Suprapubic skin (tissue), 4 donors: ENCODE measurements at places on chromosomes 16 and 17.
A peak's percentile ranks its signal among the peaks of the same experiment; 100 is the strongest.

DNA sequence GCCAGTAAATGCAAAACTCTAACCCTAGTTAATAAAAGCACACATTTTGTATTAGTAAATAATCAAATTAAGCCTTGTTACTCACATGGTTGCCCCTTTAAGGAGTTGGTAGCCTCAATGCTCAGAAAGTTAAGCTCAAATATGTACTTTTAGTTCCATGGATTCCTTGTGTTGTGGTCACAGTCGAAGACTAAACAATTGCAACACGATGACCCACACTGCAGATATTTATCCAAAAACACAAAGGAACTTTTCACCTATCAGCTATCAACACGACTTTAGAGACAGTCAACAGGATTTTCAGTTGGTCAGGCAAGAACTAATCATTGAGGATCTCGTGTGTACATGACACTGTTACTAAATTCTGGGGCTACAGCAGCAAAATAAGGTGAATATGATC is 47.4 kb upstream of the NUDT7 start:
- DNase-seq, result no peak

DNA sequence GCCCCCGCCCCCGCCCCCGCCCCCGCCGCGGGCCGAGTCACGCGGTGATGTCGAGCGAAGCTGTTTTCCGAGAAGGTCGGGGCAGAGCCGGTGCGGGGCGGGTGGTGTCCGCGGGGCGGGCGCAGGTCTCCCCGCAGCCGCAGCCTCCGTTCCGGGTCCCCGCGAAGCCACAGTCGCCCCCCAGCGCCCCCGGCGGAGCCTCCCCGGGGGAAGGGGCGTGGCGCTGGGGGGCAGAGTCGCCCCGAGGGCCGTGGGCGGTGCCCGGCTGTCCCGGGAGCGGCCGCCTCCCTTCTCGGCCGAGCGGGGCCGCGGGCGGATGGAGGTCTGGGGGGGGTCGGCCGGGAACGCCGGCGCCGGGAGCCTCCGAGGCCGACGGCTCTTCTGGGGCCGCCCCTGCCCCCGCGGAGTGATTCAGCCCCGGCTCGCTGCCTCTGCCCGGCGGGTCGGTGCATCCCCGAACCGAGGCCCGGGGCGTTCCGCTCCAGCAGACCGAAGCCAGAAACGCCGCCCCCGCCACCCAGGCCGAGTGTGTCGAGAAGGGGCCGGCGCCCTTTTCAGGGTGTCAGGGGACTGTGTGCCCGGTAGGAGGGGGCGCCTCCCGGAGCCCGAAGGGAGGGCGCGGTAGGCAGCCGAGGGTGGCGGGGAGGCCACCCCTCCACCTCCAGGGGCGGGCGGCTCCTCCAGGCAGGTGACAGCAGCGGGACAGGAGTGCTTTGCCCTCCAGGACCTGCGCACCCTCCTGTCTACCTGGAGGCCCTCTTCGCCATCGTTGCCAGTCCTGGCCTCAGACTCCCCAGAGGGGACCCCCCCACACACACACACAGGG is 1.7 kb downstream of the METRNL start:
- no peak for DNase-seq

DNA sequence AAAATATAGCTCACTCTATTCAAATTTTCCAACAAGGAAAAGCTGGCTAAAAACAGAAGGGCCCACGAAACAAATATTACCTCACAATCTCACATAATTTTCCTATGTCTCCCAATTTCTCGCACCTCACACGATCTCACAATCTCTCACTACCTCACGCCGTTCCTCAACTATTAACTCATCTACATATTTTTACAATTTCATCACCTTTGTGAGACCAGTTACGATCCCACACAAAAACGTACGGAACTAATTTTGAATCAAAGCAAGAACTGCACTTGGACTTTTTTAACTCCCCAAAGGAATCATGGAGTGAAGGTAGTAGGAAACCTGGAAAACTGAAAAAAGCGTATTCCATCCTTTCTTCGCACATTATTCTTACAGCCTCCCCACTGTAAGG is 1.1 kb downstream of the CBX1 start:
- DNase-seq, result no peak

- DNase-seq, result peak; percentile 54
These were observed 204.3 kb downstream of the RAB11FIP4 start for GRCh38 chr17:31595666-31596381.

GRCh38 chr17:40157973-40158372 is 17.6 kb downstream of the CASC3 start:
- DNase-seq, result no peak

GRCh38 chr17:7024402-7024785 is 1.5 kb downstream of the BCL6B start:
- DNase-seq, result no peak

DNA sequence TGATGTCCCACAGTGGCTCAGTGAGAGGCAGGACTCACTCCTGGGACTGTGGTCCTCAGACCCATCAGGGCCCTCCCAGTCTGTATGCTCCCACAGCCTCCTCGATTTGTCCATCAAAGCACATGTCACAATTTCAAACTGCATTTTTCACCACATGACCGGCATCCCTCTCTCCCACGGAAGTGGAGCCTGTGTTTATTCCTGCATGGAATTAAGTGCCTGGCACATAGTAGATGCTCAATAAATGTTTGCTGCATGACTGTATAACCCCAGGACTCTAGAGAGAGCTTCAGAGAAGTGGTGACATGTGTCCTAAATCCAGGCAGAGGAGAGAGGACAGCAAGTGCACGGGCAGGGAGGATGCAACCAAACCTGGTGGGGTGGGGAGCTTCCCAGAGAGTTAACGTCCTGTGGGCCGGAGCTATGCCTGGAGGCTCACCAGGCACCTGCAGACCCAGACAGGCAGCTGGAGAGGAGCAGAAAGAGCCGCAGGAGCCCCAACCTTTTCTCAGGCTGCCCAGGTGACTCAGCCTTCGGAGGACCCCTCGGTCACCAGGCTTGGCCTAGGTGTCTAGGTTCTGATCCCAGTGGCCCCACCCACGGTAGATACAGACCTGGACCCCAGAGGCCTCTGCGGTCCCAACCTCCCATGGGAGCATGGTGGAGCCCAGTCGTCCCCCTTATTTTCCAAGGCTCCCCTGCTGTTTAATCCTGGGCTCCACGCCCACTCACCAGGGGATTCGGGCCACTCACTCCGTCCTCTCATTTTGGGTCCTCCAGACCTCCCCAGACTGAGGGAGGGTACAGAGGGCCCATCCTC is 5.8 kb downstream of the CDH5 start:
- no peak for DNase-seq

DNA sequence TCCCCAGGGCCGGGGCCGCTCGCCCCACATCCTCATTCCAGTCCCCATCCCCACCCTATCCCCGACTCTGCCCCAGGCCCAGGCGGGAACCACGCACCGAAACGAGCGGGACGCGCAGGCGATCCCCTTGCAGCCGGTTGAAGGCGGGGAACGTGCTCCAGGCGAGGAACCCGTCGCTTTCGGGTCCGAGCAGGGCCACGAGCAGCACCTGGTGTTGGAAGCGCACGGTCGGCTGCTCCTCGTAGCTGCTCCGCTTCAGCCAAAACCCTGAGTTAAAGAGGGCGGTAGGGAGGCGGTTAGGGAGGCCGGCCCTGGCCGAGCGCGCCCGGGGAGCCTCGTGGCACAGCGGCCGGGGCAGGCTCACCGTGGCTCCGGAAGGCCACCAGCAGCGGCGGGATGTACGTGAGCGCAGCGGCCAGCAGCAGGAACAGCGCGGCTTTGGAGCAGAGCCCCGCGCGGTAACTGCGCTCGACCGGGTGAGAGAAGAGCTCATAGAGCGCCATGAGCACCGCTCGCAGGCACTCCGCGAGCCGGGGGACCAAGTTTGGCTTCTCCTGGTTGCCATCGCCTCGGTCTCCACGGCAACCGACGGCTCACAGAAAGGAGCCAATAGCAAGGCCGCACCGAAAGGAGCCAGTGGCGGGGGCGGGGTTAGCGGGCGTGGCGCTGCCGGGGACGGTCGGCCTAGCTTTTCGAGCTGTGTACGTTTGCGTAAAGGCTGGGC is at the start of gene TMEM231:
Gene TMEM231 (minus strand): TSS at position 546 of the 724 bp plus-strand sequence. CDS start 43 bp downstream, at position 503.
- DNase-seq, result peak; percentile 99

DNA sequence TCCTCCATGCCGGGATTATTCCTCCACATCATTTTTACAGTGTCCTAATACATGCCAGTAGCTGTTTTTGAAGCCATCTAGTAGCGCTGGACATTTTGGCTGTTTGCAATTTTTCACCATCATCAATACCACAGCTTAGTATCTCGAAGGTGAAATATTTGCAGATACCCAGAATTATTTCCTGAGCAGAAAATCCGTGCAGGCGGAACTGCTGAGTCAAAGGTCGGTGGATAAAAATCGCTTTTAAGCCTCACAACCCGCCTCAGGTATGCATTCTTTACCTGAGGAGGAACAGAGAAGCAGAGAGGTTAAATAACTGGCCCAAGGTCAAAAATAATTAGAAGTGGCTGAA is 584 bp upstream of the TNRC6A start:
- DNase-seq, result no peak

- DNase-seq, result no peak
These were observed 259.0 kb downstream of the IRX3 start for GRCh38 chr16:54027558-54027957.

- peak; percentile 92 for DNase-seq
These were observed 238.7 kb upstream of the CIBAR2 start for GRCh38 chr16:85350973-85351372.

DNA sequence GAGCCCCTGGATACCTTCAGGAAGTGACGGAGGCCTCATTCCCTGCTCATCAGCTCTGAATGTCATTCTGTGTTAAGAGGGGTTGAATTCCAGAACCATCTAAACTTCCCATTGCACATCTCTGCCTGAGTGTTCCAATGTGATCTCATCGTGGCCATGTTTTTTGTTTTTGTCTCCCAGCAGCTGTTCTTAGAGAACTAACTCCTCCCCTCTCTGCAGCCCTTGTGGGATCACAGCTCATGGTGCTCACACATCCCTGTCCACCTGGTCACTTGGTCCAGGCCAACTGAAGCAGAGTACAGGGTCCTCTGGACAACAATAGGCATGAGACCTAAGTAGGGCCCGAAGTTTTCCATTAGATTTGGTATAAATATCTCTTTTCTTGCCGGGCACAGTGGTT is 6.0 kb upstream of the SYT17 start:
- no peak for DNase-seq

DNA sequence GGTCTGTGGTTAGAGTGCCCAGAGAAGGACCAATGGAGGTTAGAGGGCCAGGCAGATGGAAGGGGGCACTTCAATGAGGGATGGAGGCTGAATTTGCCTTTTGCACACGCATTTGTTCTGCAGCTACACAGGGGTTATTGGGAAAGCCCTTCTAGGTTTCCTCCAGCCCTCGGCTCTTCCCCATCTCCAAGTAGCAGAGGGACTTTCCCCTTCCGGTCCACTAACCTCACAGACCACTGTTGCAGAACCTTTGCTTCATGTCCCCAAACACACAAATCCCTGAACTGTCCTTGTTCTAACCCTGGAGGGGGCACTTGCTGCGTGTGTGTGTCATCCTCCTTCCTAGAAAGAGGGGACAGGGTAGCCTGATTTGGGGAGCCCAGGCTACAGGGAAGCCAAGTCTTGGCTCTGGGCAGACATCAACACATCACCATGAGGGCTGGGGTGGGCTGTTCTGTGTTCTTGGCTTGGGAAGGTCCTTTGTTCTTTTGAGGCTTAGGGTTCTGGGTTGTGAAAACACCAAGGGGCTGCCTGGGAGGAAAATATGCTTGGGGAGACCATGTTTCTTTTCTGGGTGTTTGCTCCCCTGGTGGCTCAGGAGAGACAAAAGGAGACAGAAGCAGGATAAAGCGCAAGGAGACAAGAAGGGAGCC is 7.3 kb upstream of the NR1D1 start:
- DNase-seq, result no peak

DNA sequence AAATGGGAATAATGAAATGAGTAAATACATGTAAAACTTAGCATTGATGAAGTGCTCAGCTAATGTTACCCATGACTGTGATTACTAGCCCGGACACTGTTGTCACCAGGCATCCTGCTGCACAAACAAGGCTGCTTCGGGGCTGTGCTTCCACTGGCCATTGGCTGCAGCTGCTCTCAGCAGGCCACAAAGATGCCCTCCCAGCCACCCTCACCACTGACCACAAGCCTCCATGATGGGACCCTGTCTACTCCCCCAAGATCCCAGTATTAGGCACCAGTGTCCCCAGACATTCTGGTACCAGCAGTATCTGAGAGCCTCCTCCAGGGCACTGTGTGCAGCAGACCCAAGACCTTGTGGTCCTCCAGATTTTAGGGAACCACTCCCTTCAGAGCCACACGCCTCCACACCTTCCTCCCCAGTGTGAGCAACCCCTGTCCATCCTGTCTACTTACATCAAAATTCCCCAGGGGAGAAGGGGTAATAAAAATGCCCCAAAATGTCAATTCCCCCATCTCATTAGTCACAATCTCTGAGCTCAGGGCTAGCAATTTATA is 19.7 kb upstream of the NUP93 start:
- no peak for DNase-seq

GRCh38 chr16:69443927-69444631 is 19.7 kb downstream of the CYB5B start:
- DNase-seq, result no peak

DNA sequence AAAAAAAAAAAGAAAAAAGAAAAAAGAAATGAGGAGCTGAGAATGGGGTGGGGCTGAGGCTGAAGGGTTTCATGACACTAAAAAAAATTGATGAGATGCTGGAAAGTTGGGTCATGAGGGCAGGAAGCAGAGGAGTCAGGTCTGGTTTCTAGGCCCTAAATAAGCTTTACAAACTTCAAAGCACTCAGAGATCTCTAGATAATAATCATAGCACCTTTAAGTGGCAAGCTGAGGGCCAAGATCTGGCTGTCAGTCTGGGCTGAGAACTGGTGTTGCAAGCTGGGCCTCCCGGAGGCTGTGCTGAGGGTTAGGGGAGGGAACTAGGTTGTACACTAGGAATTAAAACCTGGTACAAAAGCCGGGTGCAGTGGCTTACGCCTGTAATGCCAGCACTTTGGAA is 6.4 kb downstream of the ZNF764 start:
- no peak for DNase-seq
